ENCODE measurements at places on chromosomes 4 and X.

- DNase-seq = no peak
Observed at GRCh38 chr4:177185579-177185978, 124.1 kb upstream of the NEIL3 start.

GRCh38 chr4:17636341-17636695 lies 21.9 kb downstream of the MED28 start:
- DNase-seq = no peak

DNA sequence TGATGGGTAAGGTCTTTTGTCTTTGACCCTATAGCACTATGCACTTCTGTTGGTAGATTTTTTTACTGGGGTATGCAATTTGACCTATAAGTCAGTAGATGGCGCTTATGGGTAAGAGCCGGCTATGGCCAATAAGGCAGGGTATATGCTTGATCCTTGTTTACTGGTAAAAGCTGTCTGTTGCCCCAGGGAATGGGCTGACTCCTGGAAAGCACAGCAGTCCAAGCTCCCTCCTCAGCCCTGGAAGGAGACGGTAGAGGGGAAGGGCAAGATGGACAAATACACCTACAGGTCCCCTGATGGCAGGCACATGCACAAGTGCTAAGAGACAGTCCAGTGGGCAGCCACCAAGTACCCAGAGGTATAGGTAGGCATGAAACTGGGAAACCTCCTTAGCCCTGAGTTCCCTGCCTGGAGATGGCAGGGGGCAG lies 63.7 kb downstream of the ADAMTS3 start:
- DNase-seq = no peak

- peak; percentile 24 for DNase-seq
Observed at GRCh38 chrX:51336584-51336983, 4.0 kb downstream of the NUDT10 start.

DNA sequence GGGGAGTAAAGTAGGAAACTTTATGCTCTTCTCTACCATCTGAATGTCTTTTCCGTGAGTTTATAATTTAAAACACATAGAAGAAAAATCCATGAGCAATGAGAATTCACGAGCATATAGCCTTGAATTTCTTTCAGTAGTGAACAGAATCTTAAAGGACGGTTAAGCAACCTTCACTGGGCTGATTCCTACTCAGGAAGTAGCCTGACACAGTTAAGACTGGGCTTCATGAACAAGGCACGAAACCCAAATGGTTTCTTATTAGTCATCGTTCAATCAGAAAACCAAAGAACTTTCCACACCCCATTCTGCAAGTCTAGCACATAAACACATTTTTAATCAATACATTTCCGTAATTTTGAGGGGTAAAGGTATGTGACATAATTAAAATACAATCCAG lies 95.8 kb downstream of the SH3KBP1 start:
- DNase-seq = no peak

DNA sequence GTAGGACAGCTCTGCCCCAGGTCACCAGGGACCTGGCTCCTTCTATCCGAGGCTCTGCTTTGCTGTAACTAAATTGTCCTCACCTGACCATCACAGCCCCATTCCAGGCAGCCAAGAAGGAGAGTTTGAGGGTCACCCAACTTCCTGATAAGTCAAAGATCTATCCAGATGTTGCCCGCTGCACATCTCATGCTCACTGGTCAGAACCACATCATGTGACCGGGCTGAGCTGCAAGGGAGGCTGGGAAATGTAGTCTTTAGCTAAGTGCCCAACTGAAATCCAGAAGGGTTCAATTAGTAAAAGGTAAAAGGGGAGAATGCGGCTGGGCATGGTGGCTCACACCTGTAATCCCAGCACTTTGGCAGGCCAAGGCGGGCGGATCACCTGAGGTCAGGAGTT lies 18.4 kb downstream of the HMX1 start:
- no peak for DNase-seq

GRCh38 chrX:108590496-108590895 lies 145.9 kb downstream of the IRS4 start:
- DNase-seq = no peak

GRCh38 chrX:35351795-35352483 lies 409.3 kb downstream of the FAM47B start:
- no peak for DNase-seq

GRCh38 chr4:55468724-55469123 lies 73.0 kb downstream of the TMEM165 start:
- no peak for DNase-seq

DNA sequence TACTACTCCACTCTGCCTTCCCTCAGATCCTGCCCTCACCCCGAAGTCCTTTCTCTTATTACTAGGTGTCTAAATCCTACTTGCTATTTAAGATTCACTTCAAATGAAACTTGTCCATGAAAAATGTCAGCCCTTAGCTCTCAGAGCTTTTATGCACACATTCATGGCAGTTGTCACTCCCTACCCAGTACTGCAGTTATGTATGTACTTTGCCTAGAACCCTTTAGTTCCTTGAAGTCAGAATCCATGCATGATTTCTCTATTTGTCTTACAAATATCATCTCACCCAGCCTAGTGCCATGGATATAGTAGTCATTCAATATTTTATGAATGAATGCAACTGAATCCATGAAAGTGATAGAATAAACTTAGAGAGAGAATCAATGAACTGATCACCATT lies 3.3 kb upstream of the EPGN start:
- DNase-seq = no peak

DNA sequence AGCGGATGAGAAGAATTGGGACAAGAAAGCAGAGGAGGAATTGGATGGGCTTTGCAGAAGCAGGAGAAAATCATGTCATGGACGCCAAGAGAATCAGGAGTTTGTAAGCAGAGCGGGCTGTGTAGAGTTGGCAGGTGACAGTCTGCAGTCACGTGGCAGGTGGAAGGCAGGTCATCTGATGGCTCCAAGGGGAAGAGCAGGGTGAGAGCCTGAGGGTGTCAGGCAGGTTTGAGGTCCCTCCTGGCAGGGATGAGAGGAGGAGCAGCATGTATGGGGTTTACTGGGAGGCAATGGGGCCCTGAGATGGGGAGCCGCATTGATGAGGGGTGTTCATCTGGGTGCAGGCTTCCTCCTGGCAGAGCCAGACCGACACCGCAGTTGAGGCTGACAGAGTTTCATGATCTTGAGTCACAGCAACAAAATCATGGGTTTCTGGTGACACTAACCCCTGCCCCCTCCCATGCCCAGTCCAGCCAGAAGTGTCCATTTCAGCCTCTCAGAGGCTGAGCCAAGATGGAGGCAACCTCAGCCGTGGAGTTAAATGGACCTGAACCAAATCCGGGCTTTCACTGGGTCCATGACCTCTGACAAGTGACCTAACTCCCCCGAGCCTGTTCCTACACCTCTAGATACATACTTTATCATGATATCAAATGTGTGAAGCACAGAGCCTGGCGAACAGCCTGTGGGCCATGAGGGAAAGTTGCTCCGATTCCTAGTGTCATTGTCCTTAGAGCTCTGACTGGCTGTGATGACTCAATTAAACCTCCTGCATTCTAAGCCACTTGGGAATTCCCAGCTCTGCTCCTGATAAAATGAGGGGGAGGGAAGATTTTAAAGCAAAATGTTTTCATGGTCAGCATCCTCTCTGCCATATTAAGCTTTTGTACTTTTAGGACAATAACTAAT lies 36.1 kb downstream of the EVC start:
- DNase-seq = no peak

DNA sequence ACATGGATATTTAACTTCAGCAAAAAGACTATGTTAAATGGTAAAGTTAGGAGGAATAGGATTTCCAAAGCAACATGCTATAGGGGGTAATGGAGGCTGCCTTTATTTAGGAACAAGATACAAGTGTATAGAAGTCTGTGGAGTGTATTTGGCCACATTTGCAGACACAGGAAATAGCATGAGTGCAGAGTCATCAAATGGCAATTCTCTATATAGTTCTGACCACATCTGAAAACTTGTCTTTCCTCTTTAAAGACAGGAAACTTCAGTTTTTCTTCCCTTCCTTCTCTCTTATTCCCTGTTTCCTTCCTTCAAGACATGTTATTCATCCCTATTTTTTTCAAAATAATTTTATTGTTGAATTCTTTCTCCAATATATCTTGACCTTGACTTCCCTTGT lies 119.3 kb upstream of the PITX2 start:
- DNase-seq = no peak

DNA sequence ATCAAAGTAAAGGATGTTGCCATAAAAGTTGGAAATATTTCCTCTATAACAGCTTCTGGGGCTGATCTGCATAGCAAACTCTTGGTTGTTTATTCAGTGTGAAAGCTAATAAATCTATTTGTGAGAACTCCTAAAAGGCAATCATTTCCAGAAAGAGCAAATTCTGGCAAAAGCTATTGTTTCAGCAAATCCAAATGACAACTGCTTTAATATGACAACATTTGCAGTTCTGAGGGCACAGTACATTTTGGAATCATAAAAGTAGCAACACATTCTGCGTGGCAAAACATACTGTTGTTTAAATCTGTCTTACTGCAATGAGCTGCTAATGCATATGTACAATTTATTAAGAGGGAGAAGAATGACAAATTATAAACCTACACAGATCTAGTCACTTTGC lies 818.1 kb downstream of the FSTL5 start:
- no peak for DNase-seq

DNA sequence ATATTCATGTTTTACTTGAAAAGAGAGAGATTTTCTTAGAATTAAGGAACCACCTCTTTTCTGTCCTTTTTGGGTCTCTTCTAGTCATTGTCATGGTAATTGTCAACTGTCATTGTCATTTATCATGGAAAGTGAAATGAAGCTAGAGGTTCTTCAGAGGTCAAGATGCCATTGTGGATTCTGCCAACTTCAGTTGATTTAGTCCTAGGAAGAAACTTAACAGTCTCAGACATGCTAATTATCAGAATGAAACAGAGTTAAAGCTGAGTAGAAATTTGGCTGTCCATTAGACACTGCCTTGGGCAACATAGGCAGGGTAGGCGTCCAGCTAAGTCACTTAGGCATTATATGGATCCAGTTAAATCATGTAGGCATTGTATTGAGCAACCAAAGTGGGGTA lies 796.1 kb upstream of the ADGRL3 start:
- no peak for DNase-seq

GRCh38 chr4:55499495-55499894 lies 47.2 kb downstream of the CLOCK start:
- no peak for DNase-seq

DNA sequence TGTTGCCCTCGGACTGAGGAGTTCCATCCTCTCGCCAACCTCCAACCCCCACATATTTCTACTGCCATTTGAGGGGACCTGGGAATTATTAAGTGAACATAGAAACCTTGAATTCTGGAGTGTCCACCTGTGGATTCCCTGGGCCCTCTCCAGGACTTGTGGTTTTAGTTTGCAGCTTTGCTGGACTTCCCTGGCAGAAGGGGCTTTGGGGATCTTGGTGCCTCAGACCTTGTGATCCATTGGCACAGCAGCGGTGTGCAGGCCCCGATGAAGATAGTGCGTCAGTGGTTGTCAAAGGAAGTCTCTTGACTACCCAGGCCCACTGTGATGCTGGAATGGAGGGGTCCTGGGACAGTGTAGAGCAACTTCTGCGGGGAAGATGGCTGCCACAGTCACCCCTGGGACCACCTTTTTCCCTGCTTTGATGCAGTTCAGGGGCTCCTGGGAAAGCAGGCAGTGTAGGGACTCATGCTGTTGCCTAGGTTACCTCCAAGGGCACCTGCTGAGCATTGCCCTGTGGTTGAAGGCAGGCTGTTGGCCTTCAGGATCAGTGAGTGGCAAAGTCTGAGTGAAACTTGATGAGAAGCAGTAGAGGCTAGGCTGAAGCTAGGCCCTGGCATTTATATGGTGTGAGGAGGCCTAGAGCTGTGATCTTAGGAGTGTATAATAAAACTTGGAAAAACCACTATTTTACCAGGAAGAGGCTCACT lies 2.2 kb downstream of the SLC16A2 start:
- DNase-seq = no peak

- DNase-seq = peak; percentile 34
Observed at GRCh38 chr4:69830560-69831269, 29.2 kb downstream of the SULT1E1 start.

GRCh38 chr4:15294832-15295231 lies 133.0 kb upstream of the C1QTNF7 start:
- DNase-seq = no peak

GRCh38 chrX:139739138-139739537 lies 31.2 kb upstream of the MCF2 start:
- DNase-seq = no peak

DNA sequence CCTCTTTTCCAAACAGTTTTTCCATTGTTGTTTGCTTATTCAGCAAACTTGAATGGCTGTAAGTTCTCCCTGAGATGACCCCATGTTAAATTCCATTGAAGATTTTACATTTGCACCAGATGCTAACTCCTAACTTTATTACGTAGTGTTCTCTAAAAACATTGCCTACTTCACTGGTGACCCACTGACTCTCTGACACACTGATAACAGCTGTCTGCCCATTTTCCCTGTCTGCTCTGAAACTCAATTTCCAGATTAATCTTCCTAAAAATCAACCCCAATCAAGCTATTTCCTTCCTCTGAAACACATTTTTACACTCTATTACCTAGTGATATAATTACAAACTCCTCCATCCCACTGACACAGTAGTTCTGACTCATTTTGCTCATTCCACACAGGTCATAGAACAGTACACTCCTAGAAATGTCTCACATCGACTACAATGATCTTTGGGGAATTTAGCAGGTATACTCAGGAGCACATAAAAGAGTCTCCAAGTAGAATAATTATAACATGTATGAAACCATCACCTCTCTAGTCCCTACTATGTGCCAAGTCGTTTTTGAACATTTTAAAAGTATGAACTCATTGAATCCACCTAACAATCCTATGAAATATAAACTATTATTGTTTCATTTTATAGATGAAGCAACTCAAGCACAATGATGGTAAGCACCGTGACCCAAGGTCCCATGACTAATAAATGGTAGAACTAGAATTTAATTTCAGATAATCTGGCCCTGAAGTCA lies 210.9 kb downstream of the SLIT2 start:
- DNase-seq = no peak

DNA sequence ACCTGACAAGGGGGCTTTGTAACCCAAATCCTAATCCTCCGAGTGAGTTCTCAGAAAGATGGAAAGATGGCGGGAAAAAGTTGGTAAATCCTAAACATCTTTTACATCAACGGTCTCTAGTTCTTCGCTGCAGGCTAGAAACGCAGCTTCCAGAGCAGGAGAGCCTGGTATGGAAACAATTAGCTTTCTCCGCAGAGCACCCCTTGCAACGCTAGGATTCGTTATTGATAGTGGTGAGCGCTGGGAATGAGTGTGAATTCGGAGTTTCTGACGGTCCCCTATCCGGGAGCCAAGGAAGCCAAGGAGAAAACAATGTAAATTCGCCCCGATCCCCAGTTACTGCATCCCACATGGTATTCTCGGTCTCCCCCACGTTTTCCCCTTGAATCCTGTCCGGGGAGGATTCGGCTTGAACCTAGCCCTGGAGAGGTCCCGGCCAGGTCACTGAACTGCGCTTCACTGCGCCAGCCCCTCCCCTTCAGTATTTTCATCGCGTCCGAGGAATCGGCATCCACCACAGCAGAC lies 4.7 kb upstream of the NEUROG2 start:
- DNase-seq = no peak

DNA sequence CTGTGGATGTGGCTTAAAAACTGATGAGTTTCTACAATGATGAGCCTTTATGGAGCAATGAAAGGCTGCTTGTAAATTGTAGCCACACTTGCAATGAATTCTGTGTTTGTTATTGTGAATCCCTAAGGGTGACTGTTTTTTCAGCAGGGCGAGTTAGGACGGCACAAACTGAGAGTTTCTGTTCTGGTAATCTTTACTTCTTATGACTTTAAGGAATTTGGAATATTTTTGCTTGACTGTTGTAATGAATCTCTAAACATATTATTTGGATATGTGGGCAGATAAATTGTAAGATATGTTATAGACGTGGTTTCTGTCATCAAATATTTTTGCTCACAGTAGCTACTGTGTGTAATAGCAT lies 22.2 kb downstream of the RBPJ start:
- DNase-seq = no peak

- no peak for DNase-seq
Observed at GRCh38 chr4:145589916-145590702, 29.1 kb upstream of the MMAA start.

Measured in SHP77 (cell line).